ENCODE measurements at places on chromosomes 6 and 20.
A peak's percentile ranks its signal among the peaks of the same experiment; 100 is the strongest.

GRCh38 chr6:161522276-161522675 lies 248.4 kb upstream of the AGPAT4 start:
- DNase-seq, result no peak

DNA sequence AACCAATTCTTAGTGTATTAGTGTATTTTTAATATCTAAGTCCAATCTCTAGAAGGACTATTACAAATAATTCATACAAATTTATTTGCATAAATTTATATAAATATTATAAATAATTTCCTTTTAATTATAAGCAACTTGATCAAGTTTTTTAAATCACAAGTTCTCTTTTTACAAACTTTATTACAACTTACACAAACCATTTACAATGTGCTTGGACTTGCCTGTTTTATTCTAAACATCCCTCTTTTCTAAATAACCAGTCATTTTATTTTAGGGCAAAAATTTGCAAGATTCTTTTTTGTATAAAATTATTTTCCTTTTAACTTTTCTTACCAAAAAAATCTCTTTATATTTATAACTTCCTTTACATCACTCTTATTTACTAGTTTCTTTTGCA lies 83.5 kb upstream of the SYNCRIP start:
- DNase-seq, result no peak

- DNase-seq, result no peak
Measured at GRCh38 chr6:26021001-26021349, 58.4 kb downstream of the TRIM38 start.

DNA sequence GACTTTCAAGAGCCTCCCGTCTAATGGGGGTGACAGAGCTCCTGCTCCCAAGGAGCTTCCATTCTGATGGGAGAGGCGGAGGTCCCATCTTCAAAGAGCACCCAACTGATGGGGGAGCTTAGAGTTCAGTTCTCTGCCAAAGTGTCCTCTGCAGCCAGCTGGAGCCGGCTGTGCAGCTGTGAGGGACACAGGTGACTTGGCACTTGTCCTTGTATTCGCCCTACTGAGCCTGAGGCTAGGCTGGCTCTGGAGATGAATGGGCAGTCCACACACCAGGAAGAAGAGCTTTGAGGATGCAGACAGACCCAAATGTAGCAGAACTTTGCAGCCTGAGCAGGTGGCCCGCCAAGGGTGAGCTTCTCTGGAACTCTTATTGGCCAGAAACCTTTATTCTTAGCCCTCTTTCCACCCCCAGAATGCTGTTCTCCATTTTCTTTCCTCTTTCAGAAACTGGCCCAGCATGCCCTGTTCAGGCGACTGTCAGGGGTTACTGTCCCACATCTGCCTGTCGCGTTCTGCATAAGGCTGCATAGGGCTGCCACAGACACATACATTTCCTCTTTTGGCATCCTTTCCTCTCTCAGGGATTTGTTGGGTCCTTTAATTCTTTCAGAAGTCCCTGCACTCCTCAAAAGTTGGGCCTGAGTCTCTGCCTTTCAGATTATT lies 108.7 kb upstream of the LRFN2 start:
- no peak for DNase-seq

GRCh38 chr6:130929036-130929678 lies 102.0 kb downstream of the SMLR1 start:
- DNase-seq, result peak; percentile 65

DNA sequence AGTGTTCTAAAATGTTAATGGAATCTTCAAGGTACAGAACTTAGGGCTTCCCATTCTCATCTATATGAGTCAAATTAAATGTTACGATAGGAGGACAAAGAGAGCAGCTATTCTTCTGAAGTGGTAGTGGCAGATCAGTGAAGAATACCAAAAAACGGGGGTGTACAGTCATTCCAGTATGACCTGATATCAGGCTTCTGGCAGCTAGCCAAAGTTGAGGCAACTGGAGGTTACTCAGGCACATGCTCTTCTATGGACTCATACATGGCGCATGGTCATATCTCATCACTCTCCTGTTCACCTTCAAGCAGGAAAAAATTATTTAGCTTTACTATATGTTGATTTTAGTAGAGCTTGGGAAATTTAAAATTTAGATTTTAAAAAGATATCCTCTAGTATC lies 1608.8 kb downstream of the GRIK2 start:
- no peak for DNase-seq

DNA sequence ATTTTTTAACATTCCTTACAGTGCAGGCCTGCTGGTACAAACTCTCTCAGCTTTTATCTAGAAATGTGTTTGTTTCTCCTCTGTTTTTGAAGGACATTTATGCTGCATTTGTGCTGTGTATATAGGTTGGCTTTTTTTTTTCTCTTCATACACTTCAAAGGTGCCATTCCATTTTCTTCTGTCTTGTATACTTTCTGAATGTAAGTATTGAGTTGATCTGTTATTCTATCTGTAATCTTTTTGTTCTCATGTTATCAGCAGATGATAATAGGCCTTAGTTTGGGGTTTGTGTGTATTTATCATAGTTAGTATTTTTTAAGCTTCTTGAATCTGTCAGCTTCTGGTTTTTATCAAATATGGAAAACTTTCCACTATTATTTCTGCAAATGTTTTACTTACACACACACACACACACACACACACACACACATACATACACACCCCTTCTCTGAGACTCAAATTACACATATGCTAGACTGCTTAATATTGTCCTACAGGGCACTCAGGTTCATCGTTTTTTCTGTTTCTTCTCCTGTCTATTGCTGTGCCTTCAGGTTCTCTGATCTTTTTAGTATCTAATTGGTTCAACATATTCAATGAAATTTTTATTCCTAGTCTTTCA lies 74.6 kb downstream of the RPP40 start:
- no peak for DNase-seq

DNA sequence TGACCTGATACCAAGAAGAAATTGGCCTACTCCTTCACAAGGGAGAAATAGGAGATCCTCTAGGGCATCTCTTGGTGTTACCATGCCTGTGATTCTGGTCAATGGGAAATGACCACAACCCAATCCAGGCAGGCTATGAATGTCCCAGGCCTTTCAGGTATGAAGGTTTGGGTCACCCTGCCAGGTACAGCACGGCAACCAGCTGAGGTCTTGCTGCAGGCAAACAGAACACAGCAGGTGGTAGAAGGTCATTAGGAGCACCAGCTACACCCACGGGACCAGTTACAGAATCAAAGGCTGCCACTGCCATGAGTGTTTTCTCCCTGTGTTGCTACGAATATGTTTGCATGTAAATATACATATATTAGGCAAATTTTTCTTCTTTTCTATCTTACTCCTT lies 202.3 kb downstream of the ERMARD start:
- no peak for DNase-seq
